ENCODE measurements at places on chromosomes 1 and 21.
A peak's percentile ranks its signal among the peaks of the same experiment; 100 is the strongest.

DNA sequence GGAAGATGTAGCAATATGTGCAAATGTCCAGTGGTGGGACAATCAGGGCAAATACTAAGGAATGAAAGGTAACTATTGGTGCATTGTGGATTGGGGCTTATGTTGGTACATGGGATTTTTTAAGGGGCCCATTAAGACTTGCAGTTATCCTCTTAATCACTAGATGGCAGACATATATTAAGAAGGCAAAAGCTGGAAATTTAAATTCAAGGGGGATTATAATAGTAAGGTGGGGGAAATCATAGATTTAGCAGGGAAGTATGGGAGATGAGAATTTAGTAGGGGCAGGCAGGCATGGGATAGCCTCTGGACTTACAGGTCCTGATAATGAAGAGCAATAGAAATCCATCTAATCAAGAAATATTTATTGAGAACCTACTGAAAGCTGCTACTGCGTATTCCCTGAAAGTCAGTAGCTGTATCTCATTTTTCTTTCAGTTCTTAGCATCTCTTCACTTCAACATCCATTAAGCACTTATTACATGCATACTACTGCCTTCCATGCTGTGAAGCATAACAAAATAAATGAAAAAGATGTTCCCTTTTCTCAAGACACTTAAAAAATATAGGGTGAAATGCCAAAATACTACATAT is 251.8 kb downstream of the CRB1 start:
- peak; percentile 48 for DNase-seq

- no peak for DNase-seq
These were observed 11.5 kb upstream of the KCNAB2 start for GRCh38 chr1:6033986-6034749.

DNA sequence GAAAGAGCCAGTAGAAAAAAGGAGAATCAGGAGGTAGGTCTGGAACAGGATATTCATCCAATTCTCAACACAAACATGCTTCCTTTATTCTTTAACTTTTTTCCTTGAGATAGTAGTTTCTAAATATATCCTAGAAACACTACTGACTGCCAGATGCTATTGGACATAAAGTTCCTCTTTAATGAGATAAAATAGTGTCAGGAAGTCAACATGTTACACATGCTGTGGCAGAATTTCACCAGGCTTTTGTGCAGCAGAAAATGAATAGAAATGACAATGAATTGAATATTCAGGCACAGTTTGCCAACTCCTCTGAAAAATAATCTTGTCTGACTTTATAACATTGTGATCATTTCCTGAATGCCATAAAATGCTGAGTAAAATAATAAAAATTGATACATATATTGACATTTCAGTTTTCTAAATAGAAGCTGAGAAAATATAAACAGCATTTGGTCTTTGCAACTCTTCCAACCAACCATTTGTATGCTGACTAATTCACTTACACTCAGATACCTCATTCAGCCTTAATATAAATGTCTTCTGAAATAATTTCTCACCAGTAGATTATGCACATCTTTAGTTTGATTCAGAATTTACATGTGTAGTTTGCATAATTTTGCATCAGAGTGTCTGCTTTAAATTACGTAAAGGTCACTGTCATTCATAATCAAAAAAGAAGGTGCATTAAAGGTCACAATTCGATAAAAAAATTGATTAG is 486.1 kb upstream of the ADGRL2 start:
- no peak for DNase-seq

DNA sequence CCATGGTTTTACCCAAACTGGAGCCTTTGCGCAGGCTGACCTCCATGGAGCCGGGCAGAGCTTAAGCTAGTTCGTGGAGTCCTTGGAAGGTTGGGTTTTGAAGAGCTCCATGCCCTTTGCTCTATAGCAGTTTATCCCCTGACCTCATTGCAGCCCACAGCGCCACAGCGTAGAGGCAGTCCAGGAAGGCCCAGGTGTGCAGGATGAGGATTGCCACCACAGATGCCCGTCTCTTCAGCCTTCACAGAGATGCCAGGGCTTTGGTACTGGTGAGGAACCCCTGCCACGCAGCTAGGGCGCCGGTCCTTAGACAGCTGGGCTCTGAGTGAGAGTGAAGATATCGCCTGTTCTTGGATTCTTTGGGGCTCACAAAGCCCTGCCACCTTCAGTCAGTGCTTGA is 138.6 kb downstream of the PEX14 start:
- no peak for DNase-seq

DNA sequence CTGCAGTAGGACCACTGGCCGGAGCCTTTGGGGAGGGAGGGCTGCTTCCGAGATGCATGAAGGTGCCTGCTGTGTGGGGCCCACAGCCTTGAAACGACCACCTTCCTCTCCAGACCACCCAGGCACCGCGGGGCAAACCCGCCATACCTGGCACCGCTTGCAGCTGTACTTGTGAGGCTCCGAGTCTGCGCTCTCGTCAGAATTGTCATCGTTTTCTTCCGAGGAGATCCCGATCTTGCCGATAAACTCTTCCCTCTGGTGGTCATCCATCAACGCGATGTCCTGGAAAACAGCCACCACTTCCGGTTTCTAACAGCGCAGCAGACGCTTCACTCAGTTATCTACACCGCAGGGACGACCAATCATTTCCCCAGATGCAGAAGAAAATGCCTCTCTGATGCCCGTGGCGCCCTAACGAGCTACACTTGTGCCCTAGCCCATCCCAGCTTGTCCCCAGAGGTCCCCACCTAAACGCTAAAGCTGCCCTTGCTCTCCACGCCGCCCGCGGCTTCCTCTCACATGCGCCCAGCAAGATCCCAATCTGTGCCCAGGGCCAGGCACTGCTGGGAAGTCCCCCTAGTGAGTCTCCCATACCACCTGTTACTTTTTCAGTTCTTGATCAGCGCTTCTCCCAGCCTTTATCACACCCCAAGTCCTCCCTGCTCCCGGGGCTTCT is 55.0 kb upstream of the RIPK4 start:
- DNase-seq: no peak

DNA sequence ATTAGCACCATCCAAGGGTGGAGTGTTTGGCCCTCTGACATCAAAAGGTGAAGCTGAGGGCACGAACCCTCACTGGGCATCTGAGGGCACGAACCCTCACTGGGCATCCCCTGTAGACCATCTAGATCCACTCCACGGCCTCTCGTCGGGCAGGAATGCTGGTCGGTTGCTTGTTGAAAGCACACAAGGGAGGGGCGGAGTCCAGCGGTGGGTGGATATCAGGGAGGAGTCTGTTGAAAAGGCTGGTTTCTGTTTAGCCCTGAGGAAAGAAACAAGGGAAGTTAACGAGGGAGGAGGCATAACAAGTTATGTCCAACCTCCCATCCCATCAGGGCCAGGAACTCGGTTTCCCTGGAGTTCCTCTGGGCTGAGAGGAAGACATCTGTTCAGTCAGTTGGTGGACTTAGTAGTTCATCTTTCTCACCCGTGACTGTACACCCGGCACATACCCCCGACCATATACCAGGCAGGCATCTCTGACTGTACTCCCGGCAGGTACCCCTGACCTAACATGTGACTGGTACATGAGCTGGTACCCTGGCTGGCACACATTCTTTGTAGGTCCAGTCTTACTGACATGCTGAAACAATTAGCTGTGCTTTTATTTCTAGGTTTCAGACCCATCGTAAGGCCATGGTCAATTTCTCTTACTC is 32.1 kb upstream of the PDE9A start:
- no peak for DNase-seq

DNA sequence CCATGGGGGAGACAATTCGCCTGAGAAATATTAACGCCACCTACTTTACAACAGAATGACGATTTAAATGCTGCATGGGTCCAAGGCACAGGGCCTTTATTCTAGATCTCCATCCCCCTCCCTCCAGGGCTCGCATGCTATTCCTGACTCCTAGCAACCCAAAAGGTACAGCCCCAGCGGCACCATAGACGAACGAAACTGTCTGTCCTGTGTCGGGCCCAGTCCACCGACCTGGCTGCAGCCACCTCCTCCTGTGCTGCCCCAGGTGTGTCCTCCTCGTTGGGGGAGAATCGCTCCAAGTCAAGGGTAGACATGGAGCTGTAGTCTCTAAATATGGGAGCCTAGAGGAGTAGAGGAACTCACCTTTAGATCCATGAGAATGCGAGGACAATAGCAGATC is 196.5 kb downstream of the TOMM20 start:
- no peak for DNase-seq

DNA sequence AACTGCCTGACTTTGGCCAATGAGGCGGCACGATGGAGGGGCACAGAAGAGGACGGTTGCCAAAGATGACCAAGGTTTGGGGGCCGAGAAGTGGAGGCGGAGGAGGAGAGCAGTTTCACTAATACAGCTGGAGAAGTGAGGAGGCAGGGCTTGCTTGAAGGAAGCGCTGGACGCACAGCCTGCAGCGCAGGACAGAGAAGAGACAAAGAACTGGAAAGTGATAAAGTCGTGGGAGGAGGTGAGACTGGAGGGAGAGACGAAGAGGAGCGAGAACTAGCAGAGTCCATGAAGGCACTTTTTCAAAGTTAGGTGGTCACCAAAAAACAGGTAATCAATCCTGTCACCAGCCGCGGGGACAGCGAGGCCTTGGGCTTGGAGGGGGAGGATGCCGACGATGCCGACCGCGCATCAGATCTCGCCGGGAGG is 771 bp downstream of the PACC1 start:
- DNase-seq: peak; percentile 10

DNA sequence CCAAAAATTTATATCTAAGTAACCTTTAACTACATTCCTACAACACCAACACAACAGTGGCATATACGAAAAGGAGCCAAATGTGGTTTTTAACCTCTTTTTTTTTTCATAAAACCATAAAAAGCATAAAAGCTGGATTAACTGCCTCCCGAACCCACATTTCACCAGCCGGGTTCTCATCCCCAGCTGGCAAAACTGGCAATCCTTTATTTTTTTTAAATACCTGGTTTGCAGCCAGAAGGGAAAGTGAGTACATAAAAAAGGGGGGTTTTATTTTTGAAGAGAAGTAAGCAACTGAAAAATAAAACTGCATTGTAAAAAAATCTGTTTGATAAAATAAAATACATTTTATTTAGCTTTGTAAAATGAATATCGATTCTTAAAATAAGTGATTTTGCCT is 295.4 kb downstream of the AKT3 start:
- DNase-seq: no peak

DNA sequence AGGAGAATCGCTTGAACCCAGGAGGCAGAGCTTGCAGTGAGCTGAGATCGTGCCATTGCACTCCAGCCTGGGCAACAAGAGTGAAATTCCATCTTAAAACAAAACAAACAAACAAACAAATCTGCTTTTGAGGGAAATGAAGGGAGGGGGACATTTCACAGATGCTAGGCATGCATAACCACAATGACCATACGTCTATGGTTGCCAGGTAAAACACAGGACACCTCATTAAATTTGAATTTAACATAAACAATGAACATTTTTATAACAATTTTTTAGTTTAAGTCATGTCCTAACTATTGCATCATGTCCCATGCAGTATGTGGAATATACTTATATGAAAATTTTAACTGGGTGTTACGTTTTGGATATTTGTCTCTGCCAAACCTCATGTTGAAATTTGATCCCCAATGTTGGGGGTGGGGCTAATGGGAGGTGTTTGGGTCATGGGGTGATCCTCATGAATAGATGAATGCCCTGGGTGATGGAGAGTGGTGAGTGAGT is 31.0 kb upstream of the ZBTB18 start:
- DNase-seq: no peak

GRCh38 chr1:39901714-39902459 is at the start of gene MYCL:
MYCL (minus strand) TSS chr1:39901917; CDS start chr1:39901434, 483 bp downstream.
- DNase-seq: peak; percentile 87

DNA sequence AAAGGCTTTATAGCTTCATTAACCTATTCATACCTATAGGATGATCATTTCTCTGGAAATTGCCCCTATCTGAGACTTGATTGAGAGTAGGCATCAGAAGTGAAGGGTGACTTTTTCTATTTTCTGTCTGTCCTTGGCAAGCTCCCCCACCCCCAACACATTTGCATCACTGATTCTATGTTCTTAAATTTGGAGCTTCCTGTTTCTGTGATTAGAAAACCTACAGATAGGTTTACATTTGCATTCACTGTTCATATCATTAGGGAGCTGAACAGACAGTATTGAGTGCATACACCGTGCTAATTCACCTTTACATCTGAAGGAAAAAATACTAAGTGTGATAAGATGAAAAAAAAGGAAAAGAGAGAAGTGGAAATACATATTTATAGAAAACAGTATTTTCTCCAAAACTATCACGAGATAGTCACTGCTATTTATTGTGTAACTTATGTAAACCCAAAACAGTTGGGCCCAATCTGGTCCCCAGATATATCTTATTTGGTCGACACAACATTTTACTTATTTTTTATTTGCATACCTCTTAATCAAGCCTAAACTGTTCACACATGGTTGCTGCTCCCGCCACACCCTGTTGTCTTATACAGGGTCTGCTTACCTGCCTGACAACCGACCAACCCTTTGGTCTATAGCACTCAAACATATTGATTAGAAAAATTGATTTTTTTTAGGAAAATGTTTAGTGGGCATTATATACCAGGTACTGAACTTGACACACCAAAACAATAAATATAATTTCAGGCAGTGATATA is 218.8 kb downstream of the NTNG1 start:
- no peak for DNase-seq

DNA sequence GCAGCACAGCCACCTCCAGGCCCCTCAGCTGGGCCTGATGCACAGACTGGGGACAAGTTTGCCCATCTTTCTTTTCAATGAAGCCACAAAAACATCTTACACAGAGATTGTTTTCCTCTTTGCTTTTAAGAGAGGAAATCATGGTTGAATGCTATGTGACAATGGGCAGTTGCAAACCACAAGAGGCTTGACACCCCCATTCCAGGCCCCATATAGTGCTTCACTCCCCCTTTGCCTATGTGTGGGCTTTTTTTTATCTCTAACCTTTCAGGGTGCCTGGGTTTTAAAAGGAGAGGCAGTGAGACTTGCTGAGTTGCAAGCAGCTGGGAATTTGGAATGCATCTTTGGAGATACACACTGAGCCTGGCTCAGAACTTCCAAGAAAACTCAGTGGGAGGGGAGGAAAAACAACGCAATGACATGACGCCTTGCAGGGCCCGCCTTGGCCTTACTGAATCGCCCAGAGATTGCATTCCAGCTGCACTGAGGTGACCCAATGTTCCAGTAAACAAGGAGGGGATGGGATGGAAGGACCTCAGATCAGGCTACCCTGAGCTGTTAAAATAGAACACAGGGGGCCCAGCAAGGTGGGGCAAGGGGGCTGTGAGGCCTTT is 145.2 kb upstream of the ZNF648 start:
- DNase-seq: no peak

GRCh38 chr1:108504447-108504846 is 54.3 kb downstream of the NBPF6 start:
- no peak for DNase-seq

- DNase-seq: peak; percentile 94
These were observed 9.3 kb downstream of the ARL8A start for GRCh38 chr1:202135221-202135721.

DNA sequence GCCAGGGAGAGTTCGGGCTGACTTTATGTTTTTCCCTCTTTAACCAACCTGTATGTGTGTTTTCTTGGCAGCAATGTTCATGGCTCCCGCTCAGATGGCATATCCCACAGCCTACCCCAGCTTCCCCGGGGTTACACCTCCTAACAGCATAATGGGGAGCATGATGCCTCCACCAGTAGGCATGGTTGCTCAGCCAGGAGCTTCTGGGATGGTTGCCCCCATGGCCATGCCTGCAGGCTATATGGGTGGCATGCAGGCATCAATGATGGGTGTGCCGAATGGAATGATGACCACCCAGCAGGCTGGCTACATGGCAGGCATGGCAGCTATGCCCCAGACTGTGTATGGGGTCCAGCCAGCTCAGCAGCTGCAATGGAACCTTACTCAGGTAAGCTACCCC is 33.6 kb upstream of the ZFP69B start:
- no peak for DNase-seq

- DNase-seq: no peak
These were observed 3.1 kb upstream of the LMOD1 start for GRCh38 chr1:201949491-201949890.

GRCh38 chr1:172168597-172168872 is 251.9 kb upstream of the C1orf105 start:
- no peak for DNase-seq
